ENCODE measurements at places on chromosomes 1 and 21.

DNA sequence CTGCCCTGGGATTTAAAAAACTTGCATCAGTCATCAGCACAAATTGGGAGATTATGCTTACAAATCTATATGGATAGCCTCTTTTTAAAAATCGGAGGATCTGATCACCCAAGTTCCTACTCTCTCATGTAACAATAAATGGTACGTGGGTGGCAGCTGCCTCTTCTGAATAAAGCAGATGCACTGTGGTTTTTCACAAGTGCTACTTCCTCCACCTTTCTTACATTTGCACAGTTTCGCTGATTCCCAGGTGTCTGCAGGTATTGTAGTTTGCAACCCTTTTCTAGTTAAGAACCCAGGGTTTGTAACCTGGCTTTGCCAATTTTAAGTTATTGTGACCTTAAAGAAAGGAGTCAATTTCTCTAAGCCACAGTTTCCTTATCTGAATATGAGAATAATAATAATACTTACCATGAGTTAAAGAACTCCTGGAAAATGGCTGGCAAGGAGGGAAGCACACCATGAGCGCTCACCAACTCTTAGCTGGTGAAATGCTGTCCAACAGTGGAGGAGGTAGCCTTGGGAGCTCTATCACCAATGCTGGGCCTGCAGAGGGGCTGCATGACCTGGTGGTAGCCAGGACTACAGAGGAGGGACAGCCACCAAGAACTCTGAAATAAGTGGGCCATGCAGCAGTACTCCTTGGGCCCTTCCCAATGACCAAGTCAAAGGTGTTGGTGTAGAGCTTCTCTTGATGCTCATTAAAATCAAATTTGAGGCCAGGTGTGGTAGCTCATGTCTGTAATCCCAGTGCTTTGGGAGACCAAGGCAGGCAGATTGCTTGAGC lies 30.2 kb upstream of the KCNA2 start:
- DNase-seq: no peak

- peak; percentile 14 for DNase-seq
These were observed 91.9 kb upstream of the CACNA1E start for GRCh38 chr1:181391301-181391900.

DNA sequence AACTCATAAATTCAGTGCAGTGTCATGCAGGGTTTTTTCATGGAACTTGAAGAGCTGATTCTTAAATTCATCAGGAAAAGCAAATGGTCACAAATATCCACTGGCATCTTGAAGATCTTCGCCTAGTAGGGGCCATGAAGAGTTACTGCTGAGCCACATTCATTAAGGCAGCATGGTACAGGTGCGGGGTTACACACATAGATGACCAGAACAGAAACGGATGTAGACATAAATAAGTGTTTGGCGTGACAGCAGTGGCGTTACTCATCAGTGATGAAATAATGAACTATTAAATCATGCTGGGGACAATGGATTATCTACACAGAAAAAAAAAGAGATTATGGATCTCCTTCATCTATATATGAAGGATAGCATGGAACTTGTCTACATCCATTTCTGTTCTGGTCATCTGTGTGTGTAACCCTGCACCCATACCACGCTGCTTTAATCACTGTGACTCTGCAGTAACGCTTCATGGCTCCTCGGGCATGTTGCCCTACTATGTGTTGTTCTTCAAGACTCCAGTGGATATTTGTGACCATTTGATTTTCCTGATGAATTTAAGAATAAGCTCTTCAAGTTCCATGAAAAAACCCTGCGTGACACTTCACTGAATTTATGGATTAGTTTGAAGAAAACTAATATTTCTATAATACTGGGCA lies 161.3 kb downstream of the GALNT2 start:
- DNase-seq: peak; percentile 12

- DNase-seq: no peak
These were observed 12.7 kb downstream of the CDCA8 start for GRCh38 chr1:37704966-37705365.

DNA sequence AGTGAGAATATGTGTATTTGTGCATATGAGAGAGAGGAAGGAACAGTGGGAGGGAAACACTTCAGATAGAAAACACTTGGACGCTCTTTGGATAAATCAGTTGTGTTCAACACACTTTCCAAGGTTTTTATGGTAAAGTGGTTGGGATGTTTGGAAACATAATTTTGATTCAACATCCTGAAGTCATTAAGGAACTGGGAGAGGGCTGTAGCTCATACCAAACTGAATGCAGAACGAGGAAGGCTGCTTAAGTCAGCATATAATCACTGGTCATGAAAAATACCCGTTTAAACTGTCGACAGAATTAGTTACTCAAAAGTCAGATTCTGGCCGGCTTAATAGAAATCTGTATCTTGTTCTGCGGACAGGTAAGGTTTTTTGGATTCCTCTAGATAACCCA lies 14.9 kb downstream of the LIX1L start:
- no peak for DNase-seq
